Omental fat pad (tissue), 4 donors: ENCODE measurements at places on chromosomes 4 and X.

DNA sequence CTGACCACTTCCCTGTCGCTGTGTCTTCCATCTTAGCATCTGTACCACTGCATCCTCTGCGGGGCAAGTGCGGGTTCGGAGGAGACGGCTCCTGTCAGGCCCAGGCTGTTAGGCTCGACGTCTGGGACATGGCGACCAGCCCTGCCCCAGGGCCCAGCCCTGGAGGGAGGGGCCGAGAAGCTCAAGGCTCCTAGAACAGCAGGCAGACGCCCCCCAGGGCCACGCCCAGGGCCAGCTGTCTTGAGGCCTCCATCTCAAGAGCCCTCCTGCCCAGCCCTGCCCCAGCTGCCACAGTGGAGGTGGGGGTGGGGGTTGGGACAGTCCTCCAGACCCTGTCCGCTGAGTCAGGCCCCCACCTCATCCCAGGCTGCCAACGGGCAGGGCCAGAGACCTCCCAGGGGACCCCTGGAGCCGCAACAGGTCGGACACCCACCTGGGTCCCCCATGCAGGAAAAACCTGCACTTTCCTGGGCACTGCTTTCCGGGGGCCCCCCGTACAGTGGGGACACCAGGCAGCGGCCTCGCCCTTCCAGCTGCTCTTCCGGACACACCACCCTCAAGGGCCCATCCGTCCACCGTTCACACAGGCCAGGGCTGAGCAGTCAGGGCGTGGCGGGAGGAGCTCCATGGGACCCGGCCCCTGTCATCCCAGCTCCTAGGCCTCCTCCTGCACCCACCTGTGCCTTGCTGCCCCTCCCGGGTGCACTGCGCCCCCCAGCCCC is 83.1 kb downstream of the FAM53A start:
- no peak for DNase-seq

GRCh38 chr4:143700416-143701352 is at the start of gene FREM3:
Gene FREM3, minus strand, starts transcription at chr4:143700675. Its CDS starts 0 bp downstream, at chr4:143700675.
- no peak for DNase-seq

- DNase-seq: no peak
Measured at GRCh38 chrX:155071694-155072280, 479 bp downstream of the BRCC3 start.

GRCh38 chr4:88535090-88535755 is 11.6 kb upstream of the PYURF start:
- no peak for DNase-seq

DNA sequence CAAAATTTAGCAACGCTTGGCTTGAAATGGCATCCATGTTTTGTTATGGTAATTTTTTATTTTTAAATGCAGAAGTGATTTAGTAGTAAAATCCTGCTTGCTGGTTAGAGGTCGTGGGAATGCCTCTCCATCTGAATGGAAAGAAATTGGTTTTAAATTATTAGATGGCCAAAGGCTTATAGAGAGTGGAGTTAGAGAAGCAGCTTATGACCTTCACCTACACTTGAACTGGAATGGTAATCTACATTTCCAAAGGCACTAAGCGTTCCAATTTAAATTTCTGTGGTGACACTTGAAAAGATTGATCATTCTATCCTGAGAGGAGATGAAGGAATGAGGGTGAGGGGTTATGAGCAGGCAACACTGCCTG is 280.7 kb downstream of the RAPGEF2 start:
- no peak for DNase-seq

- no peak for DNase-seq
Measured at GRCh38 chrX:130719413-130719812, 183.6 kb downstream of the ENOX2 start.

- DNase-seq: no peak
Measured at GRCh38 chrX:114201622-114202021, 382.3 kb upstream of the HTR2C start.

DNA sequence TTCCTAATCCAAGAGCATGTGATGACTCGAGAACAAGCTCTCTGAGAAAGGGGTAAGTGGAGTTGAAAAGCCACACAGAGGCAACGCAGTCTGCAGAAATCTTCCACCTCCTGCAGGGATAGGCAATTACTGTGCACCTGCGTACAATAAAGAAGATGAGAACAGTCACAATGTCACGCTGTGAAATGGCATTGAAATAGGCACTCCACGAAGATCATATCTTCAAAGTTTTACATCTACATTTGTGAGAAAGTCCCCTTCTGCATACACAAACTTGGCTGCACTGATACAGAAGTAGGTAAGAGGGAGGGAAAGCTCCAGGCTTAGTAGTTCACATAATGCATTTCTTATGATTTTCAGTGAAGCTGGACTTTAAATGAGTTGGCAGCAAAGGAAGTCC is 27.1 kb downstream of the DDX60L start:
- no peak for DNase-seq

GRCh38 chr4:2768921-2769336 is 12.8 kb upstream of the TNIP2 start:
- no peak for DNase-seq

DNA sequence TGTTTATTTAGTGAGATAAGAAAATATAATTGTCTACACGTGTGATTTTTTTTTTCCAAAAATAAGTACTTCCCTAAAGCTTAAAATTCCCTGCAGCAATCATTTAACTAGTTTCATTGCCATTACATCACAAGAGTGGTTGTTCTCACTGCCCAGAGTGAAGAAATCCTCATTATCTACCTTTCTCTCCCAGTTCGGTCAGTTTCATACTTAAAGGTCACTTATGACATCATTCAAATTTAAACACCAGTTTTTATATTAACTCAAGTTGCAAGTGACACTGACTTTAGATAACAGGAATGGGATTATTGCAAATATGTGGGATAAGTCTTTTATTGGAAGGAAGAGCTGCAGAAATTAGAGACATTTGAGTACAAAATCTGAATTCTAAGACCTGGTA is 1699.8 kb upstream of the IGFBP7 start:
- DNase-seq: no peak

GRCh38 chr4:147355847-147356246 is 125.0 kb upstream of the EDNRA start:
- no peak for DNase-seq

- no peak for DNase-seq
Measured at GRCh38 chr4:93635943-93636342, 192.6 kb upstream of the ATOH1 start.

DNA sequence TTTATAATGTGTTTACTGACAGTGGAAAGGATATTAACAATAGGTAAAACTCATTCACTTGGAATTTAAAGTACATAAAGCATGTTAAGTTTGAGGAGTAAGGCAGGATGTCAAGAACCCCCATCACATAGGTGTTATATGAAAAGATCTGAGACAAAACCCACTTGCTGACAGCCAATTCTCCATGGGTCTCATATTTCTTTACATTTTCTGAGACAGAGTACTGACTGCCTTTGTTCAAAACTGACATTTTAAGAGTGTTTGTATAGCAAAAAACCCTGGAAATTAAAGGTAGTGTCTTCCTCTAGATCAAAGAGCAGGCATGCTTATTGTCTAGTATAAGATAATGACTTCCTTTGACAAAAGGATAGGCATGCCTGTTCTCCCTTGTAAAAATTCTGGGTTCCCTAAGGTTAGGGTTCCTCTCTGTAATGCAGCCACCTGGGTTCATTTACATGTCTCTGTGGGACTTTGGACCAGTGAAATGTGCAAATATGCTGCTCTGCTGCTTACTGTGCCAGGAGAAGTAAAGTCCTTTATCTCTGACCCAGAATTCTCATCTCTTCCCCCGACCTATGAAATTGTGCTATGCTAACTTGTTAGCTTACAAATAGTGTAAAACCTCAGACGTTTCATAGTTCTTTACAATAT is 123.6 kb downstream of the PCDH18 start:
- no peak for DNase-seq
